CD4-positive, alpha-beta T cell treated with Interferon alpha-2 for 1 hour (primary cell): ENCODE measurements at places on chromosomes 5 and 9.

DNA sequence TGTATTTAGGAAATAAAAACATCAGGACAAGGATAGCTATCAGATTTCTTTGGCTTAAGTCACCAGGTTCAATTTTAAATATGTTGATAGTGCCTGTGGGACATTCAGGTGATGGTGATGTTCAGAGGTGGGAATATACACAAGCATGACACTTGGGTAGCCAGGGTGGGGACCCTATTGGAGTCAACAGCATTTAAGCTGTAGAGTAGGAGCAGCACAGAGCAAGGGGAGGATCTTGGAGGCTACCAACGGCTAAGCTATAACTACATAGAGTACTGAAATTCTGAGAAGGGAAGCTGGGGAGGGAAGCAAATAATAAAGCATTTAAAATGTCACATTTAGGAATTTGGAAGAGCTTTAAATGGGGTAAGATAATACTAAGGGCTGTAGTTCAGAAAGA is 177.7 kb downstream of the CPLANE1 start:
- no peak for DNase-seq

- no peak for DNase-seq
Observed at GRCh38 chr5:96023518-96023917, 61.9 kb upstream of the ELL2 start.

GRCh38 chr9:93125331-93125894 is 8.6 kb downstream of the NINJ1 start:
- no peak for DNase-seq

DNA sequence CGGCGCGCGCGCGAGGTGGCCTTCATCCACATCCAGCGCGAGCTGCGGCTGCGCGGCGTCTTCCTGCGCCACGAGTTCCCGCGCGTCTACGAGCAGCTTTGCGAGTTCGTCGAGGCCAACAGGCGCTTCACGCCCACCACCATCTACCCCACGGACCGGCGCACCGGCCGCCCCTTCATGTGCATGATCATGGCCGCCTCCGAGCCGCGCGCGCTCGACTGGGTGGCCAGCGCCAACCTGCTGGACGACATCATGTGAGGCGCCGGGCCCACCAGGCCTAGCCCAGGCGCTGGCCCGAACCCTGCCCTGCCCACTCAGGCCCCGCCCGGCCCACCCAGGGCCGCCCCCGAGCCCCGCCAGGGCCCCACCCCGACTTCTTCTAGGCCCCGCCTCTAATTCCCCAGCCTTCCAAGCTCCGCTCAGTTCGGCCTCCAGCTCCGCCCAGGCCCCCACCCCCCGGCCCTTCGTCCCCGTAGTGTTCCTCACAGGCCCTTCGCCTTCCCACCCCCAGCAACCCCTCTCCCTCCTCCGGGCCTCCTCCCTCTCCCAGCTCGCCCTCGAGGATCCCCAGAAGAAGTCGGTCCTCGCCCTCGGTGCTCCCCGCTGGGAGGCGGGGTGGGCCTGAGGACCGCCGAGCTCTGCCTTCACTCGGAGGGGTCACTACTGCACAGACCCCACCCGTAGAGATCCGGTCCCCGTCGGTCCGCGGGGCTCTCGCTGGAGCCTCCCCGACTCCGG is 2.0 kb upstream of the PHPT1 start:
- no peak for DNase-seq

GRCh38 chr5:173383711-173384110 is 55.5 kb upstream of the STC2 start:
- no peak for DNase-seq

DNA sequence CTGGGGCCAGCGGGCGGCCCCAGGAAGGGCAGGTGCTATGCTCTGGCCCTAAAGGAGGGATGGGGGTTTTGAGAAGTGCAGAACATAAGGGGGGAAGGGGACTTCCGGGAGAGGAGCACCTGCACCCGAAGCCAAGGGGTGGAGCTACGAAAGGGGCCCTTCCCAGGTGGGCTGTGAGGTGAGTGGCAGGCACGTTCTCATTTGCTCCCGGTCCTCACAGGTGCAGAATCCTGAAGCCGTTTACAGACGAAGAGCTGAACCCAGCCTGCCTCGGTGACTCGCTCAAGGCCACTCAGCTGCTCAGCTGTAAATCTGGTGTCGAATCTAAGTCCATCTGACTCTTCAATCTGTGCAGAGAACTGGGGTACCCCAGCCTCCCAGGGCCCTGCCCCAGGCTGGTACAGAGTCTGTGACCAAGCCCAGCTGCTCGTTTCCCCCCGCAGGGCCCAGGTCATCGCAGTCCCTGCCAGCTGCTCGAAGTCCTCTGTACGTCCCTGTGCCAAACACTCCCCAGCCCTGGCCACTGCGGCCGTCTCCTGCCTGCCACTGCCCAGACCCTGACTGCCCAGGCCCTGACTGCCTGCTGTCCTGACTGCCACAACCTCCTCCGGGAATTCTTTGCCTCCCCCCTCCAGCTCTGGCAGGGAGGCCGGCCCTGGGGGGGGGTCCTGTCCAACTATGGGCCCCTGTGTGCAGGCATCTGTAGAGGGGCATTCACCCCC is 53.8 kb upstream of the RXRA start:
- no peak for DNase-seq

- no peak for DNase-seq
Observed at GRCh38 chr5:134458234-134459009, 46.7 kb upstream of the CDKN2AIPNL start.

DNA sequence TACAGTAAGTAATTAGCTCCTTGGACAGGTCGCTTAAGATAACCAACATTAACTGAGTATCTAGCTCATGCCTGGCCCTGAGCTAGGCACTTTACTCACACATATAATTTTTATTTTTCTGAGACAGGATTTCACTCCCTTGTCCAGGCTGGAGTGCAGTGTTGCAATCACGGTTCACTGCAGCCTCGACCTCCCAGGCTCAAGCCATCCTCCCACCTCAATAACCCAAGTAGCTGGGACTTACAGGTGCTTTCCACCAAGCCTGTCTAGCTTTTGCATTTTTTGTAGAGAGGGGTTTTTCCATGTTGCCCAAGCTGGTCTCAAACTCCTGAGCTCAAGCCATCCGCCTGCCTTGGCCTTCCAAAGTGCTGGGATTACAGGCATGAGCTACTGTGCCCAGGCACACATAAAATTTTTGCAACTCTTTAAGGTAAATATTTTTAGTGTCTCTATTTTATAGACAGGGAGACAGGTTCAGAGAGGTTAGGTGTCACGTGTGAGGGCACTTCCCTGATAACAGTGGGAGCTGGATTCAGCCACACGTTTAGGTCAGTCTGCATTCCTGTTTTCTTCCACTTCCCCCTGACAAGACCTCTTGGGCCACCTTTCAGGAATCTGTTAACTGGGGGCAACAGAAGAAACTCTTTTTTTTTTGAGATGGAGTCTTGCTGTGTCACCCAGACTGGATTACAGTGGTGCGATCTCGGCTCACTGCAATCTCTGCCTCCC is 18.2 kb downstream of the HBEGF start:
- DNase-seq, result no peak

DNA sequence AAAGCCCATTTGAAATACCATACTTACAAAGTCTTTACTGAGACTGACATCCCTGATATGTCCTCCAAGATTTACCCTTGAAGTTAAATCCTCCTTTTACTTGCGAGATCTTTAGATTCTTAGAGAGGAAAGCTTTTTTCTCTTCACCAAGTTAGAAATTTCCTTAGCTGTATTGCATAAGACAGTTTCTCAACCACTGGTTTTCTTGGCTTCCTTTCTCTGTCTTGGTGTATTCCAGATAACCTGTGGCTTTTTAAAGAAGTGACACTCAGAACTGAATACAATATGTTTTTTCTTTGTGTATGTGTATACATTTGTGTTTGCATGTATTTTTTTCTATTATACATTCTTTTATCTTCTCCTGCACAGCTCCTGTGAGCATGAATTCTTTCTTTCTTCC is 65.0 kb downstream of the SNCAIP start:
- no peak for DNase-seq

- no peak for DNase-seq
Observed at GRCh38 chr5:167232675-167233311, 1058.7 kb upstream of the WWC1 start.

DNA sequence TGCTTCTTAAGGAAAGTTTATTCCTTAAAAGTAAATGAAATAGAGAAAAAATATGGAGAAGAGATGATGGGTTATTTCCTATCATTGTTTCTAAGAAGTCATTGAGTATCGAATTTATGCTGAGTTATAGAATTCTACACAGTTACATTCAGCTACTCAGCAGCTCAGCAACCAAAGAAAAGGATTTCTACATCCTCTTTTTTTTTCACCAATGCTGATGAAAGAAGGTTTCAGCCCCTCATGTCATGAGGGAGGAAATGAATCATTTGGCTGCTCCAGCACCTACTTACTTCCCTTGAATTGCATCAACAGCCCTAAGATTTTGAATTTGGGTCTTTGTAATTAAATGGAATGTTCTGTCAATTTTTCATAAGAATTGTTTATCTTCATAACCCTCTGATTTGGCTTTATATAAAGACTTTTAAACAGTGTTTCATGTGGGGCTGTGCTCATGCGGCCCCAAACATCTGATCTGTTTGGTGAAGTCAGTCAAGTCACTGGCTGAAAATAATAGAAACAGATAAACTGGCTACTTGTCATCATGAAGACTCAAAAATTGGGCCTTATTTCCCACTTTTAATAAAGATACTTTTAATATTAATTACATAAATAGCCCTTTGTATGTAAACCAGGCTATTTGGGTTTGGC is 18.5 kb upstream of the SNX2 start:
- no peak for DNase-seq

- no peak for DNase-seq
Observed at GRCh38 chr9:91075279-91075678, 273.7 kb downstream of the SYK start.

GRCh38 chr5:167012123-167013034 is 1279.1 kb upstream of the WWC1 start:
- no peak for DNase-seq
